Dorsolateral prefrontal cortex (tissue), 122 donors: ENCODE measurements at places on chromosomes 5 and 9. TPM values are rescaled to one million over a fixed set of nuclear protein-coding genes. Genes with fewer than 3 reads are reported as not detected.

DNA sequence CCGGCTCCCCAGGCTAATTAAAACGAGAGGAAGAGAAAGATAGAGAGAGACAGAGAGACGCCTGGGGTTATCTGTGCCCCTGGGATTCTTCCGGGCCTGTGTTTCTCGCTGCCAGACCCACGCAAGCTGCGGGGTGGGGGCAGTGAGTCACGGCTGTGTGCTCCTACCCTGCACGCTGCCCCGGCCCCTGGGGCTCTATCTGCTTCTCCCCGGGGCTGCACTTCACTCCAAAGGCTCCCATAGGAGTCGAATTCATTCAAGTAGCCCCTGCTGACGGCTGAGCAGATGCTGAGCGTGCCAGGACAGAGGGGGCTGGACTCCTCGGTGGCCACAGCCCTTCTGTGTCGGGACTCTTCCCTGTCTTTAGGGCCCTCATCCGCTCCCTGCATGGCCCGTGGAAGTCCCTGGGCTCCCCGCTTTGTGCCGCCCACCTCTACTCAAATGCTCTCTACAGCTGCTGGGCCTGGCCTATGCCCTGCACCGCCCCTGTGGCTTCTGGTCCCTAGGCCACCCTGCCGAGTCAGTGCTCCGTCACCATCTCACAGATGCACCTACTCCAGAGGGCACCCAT, 22.8 kb downstream of the SARDH start:
- DNase-seq: peak; percentile 38

- DNase-seq: no peak
These were observed 14.4 kb upstream of the CDC20B start for GRCh38 chr5:55187370-55187769.

- DNase-seq: no peak
These were observed 142.7 kb downstream of the C5orf15 start for GRCh38 chr5:133825631-133826289.

- DNase-seq: no peak
These were observed 762.3 kb downstream of the PRELID2 start for GRCh38 chr5:145072889-145073288.

- no peak for DNase-seq
These were observed 249.1 kb downstream of the GADD45G start for GRCh38 chr9:89853931-89854330.

GRCh38 chr9:5825223-5825622, 7.7 kb downstream of the ERMP1 start:
- DNase-seq: no peak

DNA sequence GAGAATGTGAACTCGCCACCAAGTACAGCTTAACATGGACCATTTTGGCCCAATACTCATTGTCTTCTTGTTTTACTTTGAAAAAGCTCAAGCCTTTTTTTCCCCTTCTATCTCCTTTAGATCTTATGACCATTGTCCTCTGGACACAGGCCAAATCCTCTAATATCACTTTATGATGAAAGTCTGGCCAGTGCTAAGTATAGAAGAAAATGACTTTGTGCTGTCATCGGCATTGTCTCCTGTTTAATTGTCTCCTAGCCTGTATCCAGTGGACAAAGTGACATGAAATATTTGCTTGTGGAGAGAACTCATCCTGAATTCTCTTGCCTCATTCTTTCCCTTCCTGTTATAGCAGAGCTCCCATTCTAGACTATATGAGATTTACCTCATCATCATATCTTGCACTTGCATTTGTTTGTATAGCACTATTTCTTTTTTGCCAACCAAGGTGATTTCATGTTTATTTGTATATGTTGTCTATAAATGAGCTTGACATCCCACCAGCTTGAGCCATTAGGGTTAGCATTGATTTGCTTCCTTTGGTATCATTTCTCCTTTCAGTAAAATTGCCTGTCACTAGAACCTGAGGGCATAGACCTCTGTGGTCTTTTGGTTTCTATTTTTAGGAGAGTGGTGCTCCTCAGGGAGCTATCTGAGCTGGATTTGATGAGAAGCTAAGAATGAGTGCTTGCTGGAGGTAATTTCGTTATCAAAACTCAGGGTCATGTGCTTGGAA, 18.8 kb upstream of the TNFAIP8 start:
- no peak for DNase-seq

- no peak for DNase-seq
These were observed 178 bp downstream of the MORN5 start for GRCh38 chr9:122159925-122160246.

DNA sequence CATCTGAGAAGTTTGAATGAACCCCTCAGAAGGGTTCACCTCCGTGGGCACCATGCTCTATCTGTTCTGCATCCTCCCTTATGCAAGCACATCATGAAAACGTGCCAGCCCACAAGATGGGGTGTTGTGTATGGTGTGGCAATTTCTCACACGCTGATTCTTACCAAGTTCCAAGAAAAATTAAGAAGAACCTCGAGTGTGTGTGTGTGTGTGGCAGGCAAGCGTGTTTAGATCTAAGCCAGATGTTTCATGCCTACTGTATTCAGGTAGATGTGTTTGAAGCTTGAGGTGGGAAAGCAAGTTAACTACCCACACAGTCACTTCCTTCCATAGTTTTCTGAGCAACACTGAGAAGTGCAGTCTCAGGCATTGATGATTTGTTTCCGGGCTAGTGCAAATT, 77.7 kb upstream of the GNA14 start:
- DNase-seq: no peak

- no peak for DNase-seq
These were observed 3.6 kb downstream of the ERGIC1 start for GRCh38 chr5:172837640-172838039.

DNA sequence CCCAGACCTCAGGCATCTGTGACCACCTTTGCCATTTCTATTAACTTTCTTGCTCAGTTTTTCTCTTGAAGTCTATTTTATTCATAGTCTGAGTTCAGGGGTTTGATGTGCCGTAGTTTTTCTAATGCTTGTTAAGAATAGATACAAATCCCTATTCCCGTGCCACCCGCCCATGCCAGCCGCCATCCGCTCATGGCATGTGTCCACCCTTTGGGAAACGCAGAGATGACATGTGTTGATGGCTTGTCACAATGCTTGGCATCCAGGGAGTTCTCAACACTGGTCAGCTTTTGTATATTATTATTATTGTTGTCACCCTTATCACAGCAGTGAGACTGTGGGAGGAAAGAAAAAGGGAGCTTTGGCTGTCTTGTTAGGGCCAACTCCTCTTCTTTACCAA, 17.3 kb upstream of the ANGPTL2 start:
- no peak for DNase-seq

DNA sequence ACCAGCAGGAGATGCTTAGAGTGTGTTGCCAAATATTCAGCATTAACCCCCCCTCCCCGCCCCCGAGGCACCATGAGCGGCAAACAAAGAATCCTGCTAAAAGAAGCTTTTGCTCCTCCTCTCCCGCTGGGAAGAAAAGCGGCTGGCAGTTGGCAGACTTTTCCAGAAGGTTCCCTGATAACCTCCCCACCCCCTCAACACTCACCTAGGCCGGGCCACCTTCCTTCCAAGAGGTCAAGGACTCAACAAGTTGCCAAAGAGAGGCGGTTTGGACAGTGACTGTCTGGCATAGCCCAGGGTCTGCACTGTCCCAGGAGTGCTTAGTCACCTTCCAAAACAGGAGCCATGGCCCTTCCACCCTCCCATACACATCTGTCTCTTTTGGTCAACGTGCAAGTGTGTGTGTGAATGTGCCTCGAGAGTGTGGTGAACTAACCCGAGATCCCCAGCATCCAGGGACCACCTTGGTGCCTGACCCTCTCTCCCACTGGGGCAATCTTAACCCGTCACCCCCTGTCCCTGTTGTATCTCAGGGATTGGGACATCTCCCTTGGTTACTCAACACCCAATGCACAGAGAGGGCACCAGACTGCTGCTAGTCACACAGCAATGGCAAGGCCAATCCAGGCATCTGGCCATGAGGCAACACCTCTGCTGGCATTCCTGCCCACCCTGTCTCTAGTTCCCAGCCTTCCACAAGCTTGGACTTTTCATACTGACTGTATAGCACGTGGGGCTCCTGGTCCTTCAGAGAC, 18.9 kb downstream of the CAMK2A start:
- no peak for DNase-seq

DNA sequence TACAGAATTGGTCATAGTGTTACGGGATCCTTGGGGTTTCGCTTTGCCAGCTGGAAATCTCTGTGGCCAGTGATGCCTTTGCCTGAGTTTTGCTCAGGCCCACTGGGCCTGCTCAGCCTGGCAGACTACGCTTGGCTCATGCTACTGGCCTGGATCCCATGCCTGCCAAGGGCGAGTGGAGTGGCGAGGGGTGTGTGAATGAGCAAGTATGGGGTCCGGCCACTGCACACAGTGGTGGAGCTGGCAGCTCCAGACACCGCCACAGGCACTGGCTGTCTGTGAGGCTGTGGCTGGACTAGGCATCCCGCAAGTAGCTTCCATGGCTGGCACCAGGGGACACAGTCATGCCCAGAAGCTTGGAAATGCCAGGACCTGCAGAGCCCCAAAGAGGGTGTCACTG, 240.3 kb downstream of the ARRDC3 start:
- DNase-seq: no peak

- no peak for DNase-seq
These were observed 75.6 kb upstream of the SPRY4 start for GRCh38 chr5:142400415-142400814.

DNA sequence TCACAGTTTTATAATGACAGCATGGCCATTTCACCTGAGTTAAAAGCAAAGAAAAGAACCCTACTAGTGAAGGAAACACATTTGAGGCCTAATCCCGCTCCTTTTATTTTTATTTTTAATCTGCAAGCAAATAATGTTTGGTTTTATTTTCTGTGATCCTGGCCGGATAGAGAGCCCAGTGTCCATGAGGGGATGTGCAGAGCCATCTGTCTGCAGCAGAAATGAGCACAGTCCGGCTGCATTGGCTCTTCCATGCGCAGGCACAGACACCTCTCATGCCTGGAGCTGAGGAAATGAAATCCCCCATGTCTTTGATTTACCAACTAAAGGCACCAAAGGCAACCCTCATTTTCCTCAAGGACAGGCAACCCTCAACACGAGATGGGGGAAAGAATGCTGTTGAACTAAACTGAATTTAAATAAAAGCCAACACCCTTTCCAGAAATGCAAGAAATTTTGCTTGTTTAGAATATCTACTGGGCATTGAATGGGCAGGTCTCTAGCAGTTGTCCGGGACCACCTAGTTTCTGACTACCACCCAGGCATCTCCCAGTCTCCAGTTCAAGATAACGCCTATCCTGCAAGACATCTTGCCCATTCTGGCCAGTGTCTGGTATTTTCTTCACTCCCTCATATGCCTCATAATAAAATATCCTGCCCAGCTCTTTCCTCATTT, 47.9 kb upstream of the SEMA6A start:
- DNase-seq: peak; percentile 27

- DNase-seq: no peak
These were observed 167.6 kb upstream of the WWC1 start for GRCh38 chr5:168123631-168124528.

- DNase-seq: no peak
These were observed 33.0 kb upstream of the CHD1 start for GRCh38 chr5:98961665-98962344.

PTPRD gene
- 292 TPM for total RNA-seq

PCDHGA5 gene
- 7.6 TPM for total RNA-seq

SLCO4C1 gene
- 2.0 TPM for total RNA-seq

FBXW2 gene
- total RNA-seq: 54.6 TPM

TAF1L gene
- not detected for total RNA-seq

ACOT12 gene
- total RNA-seq: 0.85 TPM
